ENCODE measurements at places on chromosomes 2 and 18.

DNA sequence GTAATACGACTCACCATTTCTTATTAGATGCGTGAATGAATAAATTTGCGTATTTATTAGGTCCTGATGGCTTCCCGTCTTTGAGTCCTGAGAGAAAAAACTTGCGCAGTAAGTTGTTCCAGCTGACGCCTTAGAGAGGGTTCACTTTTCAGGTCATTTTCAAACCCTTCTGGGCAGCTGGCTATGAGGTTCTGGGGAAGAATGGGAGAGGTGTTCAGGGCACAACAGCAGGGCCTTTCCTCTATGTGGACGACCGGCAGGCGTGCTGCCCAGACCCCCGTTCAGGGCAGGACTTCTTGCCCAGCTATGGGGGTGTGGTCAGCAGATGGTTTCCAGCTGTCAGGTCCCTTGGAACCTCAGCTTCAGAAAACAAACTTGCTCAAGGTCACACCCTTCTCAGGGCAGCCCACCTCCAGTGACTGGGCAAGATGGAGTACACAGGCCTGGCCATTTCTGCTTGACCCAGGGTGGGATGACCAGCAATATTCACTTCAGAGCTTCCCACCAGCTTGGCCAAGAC lies 61.1 kb upstream of the TNP1 start:
- no peak for DNase-seq

DNA sequence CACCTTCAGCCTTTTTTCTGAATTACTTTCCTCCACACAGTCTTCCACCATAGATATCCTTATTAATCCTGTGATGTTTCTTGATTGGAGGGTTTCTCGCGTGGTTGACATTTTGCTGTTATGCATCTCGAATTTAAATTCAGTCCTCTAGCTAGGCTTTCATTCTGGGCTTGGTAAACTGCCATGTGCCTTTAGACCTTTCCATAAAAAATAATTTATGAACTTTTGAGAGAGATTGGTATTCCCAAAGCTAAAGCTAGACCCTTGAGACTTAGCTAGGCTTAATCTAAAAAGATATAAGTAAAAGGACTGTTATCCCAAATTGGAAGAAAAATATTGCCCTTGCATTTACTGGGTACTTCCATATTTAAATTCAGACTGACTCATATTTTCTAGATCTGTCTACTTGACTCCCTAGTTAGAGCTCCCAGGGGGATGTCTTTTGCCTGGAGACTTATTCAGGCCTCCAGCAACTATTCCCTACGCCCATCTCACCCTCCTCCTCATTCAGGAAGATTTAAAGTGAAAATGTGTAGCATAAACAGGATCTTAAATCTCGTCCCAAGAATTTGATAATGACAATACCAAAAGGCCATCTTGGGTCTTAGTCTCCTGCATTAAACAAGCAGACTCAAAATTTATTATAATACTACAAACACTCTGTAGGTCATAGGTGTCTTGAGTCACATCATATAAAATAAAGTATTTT lies 60.3 kb downstream of the KIAA2012 start:
- DNase-seq, result no peak

GRCh38 chr2:85309699-85310321 lies 18.0 kb downstream of the TGOLN2 start:
- no peak for DNase-seq

DNA sequence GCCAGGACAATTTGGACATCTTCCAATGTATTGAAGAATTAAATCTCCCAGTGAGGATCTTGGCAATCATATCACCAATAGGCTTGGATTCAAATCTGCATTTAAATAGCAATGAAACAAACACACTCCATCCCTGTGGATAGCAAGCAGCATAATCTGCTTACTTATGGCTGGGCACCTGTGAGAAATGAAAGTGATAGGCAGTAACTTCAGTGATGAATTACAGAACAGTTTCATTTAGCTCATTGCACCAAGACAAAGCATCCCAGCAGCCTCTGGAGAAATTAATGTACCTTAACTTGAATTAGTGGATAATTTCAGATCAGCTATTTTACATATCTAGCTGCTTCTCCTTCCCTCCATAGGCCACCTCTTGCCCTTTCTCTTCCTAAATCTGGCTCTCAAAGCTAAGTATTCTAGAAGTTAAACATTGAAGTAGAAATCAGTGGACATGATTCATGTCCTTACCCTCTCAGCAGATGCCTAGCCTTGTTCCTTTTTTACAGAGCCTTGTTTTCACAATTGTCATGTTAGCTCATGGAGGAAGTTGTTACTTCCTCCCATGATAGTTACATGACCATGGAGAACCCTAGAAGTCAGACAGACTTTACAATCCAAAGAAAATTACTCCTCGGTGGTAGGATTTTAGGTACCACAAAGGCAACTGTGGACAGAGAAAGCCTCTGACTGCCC lies 88.5 kb upstream of the TACR1 start:
- peak; percentile 17 for DNase-seq

- no peak for DNase-seq
Measured at GRCh38 chr18:60246606-60247005, 126.0 kb downstream of the MC4R start.

DNA sequence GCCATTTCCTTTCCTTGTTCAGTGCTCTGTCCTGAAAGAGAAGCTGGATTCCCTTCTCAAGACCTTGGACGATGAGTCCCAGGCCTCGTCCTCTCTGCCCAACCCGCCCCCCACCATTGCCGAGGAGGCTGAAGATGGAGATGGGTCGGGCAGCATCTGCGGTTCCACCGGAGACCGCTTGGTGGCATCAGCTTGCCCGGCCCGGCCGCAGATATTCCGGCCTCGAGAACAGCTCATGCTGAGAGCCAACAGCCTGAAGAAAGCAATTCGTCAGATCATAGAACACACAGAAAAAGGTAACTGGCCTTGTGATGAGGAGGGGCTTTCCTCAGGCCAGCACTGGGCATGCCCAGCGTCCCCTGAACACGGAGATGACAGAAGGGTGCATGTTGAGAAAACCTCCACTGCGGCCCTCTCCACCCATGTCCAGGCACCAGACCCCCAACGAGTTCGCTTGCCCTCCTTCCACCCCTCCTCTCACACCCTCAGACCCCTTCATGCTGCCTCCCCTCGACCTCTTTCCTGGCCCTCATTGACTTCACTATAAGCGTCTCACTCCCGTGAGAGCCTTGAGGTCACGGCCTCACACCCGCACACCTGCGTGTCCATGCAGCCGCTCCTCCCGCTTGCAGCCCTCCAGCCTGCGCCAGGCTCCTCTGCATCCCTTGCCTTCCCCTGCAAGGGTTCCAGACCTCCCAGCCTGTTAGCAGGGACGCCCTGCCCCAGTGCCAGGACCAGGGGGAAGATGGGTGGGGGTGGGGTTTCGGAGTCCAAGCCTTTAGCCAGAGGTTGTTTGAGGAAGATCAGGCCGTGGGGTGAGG lies 95.0 kb downstream of the DGKD start:
- peak; percentile 60 for DNase-seq

DNA sequence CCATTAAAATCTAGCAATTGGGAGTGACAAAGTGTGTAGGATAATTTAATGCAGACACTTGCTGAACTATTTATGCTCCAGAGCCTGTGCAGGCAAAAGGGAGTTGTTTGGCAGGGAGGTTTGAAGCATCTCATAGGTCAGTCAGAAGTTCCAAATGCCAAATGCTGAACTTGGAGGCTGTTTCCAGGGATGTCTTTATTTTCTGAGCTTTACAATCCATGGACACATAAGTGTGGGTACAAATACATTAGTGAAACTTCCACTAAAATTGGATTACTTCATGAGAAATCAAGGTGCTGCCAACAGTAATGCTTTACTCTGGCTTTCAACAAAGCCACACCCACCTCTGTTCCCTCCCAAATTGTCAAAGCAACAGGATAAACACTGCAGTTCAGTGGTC lies 422.1 kb upstream of the SETBP1 start:
- no peak for DNase-seq

DNA sequence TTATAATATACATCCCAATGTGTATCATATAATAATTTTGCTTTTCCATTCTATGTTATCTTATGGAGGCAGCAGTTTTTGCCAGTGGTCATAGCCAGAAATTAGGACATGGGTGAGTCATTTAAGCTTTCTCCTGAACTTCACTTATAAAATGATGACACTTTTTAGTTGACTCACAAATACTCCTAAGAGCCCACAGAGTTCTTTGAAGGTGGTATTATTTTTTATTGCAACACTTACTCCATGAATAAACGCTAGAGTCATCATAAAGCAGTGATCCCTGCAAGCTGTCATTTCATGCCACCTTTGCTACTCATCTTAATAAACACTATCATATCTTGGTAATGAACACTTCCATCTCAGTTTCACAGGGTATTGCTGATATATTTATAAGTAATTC lies 69.9 kb upstream of the MAPRE2 start:
- peak; percentile 79 for DNase-seq

GRCh38 chr2:28269019-28269784 lies 123.5 kb upstream of the FOSL2 start:
- DNase-seq, result peak; percentile 75

GRCh38 chr2:231184319-231184718 lies 14.1 kb upstream of the ARMC9 start:
- no peak for DNase-seq
